ENCODE measurements at places on chromosomes 3 and 15.

GRCh38 chr15:41801850-41802455 is 25.9 kb upstream of the JMJD7 start:
- no peak for DNase-seq

GRCh38 chr3:171295484-171296373 is 164.5 kb downstream of the TNIK start:
- no peak for DNase-seq

- DNase-seq = no peak
These were observed 191.6 kb upstream of the STT3B start for GRCh38 chr3:31341130-31341529.

- no peak for DNase-seq
These were observed 21.0 kb upstream of the CTXND1 start for GRCh38 chr15:80272987-80273386.

DNA sequence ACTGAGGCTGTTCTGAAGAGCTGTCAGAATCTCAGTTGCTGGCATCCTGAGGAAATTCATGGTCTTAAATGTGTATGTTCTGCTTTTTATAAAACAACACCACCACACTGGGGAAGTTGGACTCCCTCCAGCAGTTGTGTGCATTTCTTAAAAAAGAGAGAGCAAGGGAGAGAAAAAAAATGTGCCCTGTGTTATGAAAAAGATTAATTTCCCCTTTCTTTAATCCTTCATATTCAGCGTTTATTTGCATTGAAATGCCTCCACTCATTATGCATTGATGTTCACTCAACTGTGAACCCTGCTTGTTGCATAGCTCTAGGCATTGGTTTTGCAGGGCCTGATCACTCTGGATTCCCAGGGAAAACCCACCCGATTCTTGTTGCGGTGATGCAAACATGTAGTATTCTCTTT is 4.4 kb upstream of the ZNF609 start:
- no peak for DNase-seq

DNA sequence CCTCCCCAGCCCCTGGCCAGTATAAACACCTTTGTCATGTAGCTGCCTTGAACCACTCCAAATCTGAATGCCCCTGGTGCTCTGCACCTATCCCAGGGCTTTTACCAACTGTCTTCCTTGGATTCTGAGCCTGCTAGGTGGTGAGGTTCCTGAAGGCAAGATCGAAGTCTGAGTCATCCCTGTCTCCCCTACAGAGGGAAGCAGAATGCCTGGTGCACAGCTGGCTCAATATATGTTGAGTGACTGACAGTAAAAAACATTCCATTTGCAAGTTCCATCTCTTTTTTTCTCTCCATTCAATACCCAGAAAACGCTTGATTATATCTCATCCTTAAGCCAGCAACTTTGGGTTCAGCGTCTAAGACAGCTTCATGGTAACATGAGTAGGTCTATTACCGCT is 24.7 kb downstream of the SLC24A1 start:
- DNase-seq = no peak

All from SHP77 (cell line).